ENCODE measurements at places on chromosomes 1 and 21.

- no peak for DNase-seq
Measured at GRCh38 chr21:29236201-29236600, 62.5 kb upstream of the BACH1 start.

DNA sequence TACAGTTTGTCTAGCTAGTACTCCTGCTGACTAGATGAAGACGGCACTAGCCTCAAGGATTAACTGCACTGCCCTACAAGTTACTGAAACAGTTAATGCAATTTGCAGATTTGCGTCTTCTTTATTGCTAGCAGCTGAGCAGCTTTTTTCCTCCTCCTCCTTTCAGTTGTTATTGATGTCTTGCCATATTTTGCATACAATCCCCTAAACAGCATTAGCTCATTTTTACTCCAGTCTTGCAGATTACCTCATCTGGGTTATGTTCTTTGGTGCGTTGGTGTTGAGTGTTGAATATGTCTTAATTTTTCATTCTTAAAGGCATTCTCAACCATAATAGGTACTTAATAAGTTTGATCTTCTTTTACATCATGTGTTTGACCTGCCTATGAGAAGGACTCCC lies 363.4 kb upstream of the LYPLAL1 start:
- DNase-seq = no peak

- no peak for DNase-seq
Measured at GRCh38 chr1:55534565-55535121, 319.5 kb upstream of the USP24 start.

DNA sequence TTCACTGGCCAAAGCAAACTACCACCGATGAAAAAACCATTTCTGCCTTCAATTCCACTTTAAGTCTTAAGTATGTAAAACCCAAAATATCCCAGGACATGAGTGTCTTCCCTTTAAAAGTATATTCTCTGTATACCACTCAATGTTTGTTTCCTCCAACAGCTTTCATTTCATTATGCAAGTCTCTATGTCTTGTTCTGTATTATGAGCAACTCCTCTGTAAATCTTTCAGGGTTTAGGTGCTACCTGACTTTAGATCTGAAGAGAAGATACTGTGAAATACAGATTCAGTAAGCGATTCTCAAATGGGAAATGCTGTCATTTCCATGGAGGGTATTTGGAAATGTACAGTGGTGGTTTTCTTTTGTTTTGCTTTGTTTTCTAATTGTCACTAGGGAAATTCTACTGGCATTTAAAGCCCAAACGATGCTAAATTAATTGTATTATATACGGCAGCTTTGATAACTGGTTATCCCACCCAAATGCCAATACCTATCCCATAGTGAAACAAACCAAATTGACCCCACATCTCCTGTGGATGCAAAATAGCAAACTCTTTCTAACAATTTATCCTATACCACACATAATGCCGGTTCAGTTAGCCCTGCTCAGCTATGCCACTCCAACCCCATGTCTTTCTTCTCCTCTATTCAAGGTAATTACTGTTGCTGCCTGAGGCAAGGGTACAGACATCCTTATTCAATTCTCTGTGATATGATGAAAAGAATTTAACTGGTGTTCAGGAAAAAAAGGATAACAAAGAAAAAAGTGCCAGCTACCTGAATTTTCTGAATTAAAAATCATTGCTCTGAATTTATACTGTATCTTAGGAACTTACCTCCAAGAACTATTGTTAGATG lies 182.8 kb downstream of the EIF4G3 start:
- DNase-seq = no peak

- no peak for DNase-seq
Measured at GRCh38 chr1:244224487-244225430, 173.7 kb downstream of the ZBTB18 start.
